ENCODE measurements at places on chromosomes 7 and 10. TPM values are rescaled to one million over a fixed set of nuclear protein-coding genes. Genes with fewer than 3 reads are reported as not detected.

GRCh38 chr10:60662917-60663614, 115.2 kb upstream of the CDK1 start:
- DNase-seq: peak; percentile 75

DNA sequence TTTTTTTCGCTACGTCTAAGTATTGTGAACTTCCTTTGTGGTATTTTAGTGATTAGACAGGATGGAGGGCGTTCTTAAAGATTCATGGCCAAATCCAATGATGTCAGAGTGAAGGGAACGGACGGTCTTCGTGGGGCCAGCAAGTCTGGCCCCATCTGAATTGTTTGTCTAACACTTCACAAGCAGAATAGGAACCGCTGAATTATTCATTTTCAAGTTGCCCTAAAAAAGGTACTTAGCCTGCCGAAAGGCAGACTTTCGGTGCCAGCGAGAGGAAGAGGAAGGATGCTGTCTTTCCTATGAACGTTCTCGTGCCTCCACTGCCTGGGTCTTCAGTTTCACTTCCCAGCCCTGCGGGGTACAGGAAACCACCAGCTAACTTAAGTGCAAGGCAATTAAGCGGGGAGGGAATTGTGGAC, 145.7 kb upstream of the SH2B2 start:
- DNase-seq: no peak

- no peak for DNase-seq
These were observed 54.3 kb upstream of the TNRC18 start for GRCh38 chr7:5477723-5478531.

DNA sequence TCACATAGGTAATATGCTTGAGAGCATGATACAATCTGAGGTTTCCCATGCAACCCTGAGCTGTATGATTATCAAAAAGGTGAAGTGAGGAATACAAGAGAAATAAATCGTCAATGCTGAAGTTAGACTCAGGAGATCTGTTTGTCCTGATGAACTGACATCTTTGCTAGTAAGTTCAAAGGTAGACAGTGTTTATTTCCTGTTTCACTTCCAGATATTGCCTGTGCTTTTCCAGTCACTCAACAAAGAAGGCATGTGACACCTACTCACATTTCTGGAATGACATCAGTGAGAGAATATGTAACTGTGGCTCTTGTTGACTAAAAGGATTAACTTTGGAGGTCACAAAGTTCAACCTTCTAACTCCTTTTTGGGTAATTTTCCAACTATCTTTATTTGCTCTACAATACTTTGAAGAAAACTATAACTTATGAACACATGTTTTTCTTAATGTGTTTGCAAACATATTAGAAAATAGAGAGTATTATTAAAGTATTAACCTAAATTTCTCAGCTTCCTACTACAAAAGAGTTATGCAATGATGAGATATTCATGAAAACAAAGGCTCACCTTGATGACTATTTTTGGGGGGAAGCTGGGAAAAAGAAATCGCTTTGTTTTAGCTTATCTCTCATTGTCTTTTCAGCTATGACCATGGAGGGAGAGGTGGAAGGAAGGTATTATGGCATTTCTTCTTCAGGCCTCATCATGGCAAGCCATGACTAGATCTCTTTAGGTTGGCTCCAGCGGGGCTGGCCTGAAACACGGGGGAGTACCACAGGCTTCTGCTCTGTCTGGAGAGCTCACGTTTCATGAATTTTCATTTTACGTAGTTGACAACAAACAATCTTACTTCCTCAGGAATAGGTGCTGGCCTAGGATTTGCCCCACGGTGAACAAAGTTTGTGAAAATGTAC, 214.7 kb upstream of the SLC26A5 start:
- no peak for DNase-seq

DNA sequence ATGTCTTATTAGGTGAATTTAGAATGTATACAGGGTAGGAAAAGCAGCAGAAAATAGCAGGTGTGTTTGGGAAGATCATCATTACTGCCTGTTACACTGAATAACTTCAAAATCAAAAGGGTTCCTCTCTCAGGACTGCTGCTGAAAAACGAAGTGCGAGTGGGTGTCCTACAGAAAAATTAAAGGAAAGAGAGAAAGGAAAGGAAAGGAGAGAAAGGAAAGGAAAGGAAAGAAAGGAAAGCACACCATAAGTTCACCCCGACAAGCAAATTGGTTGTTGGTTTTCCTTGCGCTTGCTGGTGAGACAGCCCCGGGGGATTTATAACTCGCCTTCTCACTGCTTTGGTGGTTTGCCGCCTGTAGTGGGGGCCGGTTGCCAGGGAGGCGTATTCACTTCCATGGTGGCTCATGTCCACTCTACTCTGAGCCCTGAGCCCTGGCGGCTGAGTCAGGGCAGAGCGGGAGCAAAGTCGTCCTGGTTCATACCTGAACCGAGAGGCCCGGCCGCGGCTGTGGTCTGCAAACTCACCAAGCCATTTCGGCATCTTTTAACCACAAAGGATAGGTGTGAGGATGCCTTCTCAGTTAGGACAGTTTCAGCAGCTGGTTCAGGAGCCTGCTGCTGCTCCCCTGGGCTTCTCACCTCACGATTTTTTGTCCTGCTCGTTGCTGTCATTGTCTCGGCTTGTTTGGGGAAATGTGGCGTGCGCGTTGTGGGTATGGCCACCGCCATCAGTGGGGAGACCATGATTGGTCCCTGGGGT, 26.1 kb downstream of the INPP5A start:
- peak; percentile 15 for DNase-seq

GRCh38 chr7:95867309-95867708, 95.0 kb downstream of the DYNC1I1 start:
- DNase-seq: no peak

DYNC1I1 gene
- 2.5 TPM for total RNA-seq

IMMP2L gene
- 10.5 TPM for total RNA-seq

All from RPMI7951 (cell line).